ENCODE measurements at places on chromosomes 5 and 9.

- DNase-seq: no peak
- H3K27me3 ChIP-seq: no peaks in the 10 kb centered on the region
- peaks cover 19% of the 10 kb centered on the region for H3K4me1 ChIP-seq
- H3K27ac ChIP-seq: no peak overlapping the region
Observed at GRCh38 chr9:114409103-114409780, 21.5 kb upstream of the AKNA start.

- H3K4me1 ChIP-seq: peaks cover 4% of the 10 kb centered on the region
- H3K4me3 ChIP-seq: no peak overlapping the region
- no peak for DNase-seq
- peaks cover 9% of the 10 kb centered on the region for H3K36me3 ChIP-seq
Observed at GRCh38 chr5:39947657-39948056, 522.9 kb upstream of the DAB2 start.

GRCh38 chr5:56656846-56657726, 158.3 kb upstream of the MAP3K1 start:
- DNase-seq: no peak
- H3K27ac ChIP-seq: no peak overlapping the region
- H3K4me1 ChIP-seq: no peaks in the 10 kb centered on the region
- no peak overlapping the region for H3K4me3 ChIP-seq
- no peaks in the 10 kb centered on the region for H3K36me3 ChIP-seq
- peaks cover 8% of the 10 kb centered on the region for H3K27me3 ChIP-seq

- no peaks in the 10 kb centered on the region for H3K27me3 ChIP-seq
- H3K36me3 ChIP-seq: peaks cover 14% of the 10 kb centered on the region
- H3K4me3 ChIP-seq: no peak overlapping the region
- H3K4me1 ChIP-seq: peaks cover 7% of the 10 kb centered on the region
- DNase-seq: no peak
Observed at GRCh38 chr5:138910546-138911185, 35.5 kb upstream of the LRRTM2 start.

DNA sequence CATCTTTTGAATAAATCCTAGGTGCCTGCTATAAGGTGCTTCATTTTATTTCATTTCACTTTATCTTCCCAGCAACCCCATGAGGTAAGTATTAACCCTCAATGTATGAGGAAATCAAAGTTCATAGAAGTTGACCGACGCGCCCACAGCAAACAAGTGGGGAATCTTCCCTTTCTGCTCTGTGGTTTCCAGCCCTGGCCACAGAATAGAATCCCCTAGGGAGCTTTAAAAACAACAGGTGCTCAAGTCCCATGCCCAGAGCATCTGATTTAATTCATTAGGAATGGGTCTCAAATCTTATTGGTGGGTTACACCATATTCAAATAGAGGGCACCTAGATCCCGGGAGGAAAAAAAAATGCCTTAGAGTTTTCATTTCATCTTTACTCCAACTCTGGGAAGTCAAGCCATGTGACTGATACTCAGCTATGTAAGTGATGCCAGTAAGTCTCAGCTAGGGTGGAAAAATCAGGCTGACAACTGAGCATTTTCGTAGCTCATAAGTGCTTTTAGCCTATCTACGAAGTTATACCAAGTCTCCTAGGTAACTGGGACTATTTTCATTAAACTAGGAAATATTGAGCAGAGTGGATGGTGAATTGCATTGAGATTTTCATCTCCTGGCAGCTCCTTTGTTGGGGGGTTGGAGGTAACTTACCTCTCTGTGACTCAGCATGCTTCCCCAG, 353.4 kb upstream of the SLC30A5 start:
- no peak for DNase-seq
- H3K36me3 ChIP-seq: no peaks in the 10 kb centered on the region
- H3K4me3 ChIP-seq: no peak overlapping the region
- no peak overlapping the region for H3K27ac ChIP-seq

DNA sequence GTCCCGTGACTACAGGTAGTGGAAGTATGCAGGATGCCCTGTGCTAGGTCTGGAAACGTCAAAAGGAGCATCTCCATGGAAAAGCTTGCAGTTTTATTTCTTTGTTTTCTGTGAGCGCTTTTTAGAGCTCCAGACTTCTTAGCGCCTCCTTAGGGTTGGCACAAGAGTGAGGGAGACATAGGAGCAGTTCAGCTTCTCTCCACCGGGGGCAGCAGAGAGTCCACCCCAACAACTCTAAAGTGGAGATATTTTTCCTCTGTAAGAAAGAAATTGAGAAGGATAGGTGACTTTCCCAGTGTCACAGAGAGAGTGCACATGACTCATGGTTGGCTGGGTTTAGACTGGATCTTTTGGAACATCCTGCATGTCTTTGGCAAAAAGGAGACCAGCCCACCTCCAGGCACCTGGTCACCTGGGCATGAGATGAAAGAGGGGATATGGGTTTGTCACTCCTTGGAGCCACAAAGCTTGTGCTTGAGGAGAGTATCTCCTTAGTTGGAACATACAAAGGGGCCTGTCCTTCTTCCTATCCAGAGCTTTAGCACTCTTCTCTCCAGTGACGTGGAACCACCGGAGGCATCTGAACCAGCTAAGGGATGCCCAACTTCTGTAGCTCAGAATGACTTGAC, 637.7 kb downstream of the SEMA5A start:
- H3K4me1 ChIP-seq: no peaks in the 10 kb centered on the region
- no peak overlapping the region for H3K27ac ChIP-seq
- no peaks in the 10 kb centered on the region for H3K36me3 ChIP-seq
- H3K4me3 ChIP-seq: no peak overlapping the region
- DNase-seq: no peak
- H3K27me3 ChIP-seq: no peaks in the 10 kb centered on the region

DNA sequence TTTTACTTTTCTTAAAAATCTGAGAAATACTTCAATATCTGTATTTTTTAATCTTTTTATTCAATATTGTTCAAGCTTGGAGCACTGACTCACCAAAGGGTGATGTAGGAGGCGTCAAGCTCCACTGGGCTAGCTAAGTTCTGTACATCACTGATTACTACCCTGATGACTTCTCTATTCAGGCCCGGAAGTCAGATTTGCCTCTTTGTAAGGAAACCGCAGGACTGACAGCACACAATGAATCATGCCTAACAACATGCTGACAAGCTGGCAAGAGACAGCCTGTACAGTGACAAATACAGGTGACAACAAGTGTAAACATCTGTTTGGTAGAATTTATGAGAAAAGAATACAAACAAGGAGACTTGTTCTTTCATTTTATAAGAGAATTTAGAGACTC, 627.9 kb upstream of the RORB start:
- H3K27me3 ChIP-seq: peaks cover 6% of the 10 kb centered on the region
- no peak overlapping the region for H3K4me3 ChIP-seq
- H3K27ac ChIP-seq: peak overlapping the region; percentile 34
- H3K36me3 ChIP-seq: no peaks in the 10 kb centered on the region

GRCh38 chr9:761176-761792, 80.2 kb upstream of the DMRT1 start:
- H3K27me3 ChIP-seq: peaks cover 12% of the 10 kb centered on the region
- no peak overlapping the region for H3K4me3 ChIP-seq
- H3K27ac ChIP-seq: no peak overlapping the region
- no peak for DNase-seq
- H3K36me3 ChIP-seq: no peaks in the 10 kb centered on the region

DNA sequence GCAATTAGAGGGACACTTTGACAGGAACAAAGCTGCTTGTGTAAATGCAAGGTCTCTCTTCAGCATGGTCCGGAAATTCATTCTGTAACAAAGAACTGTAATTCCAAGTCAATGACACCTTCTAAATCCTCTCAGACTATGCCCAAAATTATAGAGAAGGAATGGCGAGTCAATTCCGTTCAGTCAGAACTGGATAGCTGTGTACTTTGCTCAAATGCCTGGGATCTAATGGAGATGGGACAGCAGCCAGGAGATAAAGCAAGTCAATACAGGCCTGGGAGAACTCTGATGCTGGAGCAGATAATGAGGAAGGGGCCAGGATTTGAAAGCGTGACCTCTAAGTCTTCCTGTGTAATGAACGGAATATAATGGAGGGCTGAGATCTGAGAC, 96.4 kb upstream of the SPRY4 start:
- DNase-seq: no peak
- H3K4me3 ChIP-seq: no peak overlapping the region
- peaks cover 34% of the 10 kb centered on the region for H3K4me1 ChIP-seq
- peaks cover 7% of the 10 kb centered on the region for H3K36me3 ChIP-seq
- H3K27ac ChIP-seq: no peak overlapping the region
- no peaks in the 10 kb centered on the region for H3K27me3 ChIP-seq

GRCh38 chr9:104027295-104027694, 66.8 kb upstream of the SMC2 start:
- H3K27me3 ChIP-seq: no peaks in the 10 kb centered on the region
- DNase-seq: no peak
- H3K4me3 ChIP-seq: no peak overlapping the region
- no peaks in the 10 kb centered on the region for H3K36me3 ChIP-seq

DNA sequence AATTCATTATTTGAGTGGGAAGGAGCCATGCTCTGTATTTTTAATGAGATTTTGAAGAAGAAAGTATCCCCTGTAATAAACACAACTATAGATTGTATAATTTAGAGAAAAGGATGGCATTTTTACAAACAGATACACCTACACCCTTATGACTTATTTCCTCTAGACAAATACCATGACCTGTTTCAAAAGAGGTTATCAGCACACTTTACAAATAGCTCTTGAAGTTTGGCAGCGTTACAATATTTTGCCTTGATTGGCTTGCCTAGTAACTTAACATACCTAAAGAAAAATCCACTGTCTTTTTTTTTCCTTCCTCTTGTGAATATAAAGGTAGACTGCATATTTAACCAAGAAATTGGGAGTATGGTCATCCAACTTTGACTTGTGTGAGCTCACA, 28.5 kb upstream of the CETN3 start:
- no peak overlapping the region for H3K4me3 ChIP-seq
- H3K27me3 ChIP-seq: peaks cover 6% of the 10 kb centered on the region
- no peaks in the 10 kb centered on the region for H3K4me1 ChIP-seq
- H3K36me3 ChIP-seq: no peaks in the 10 kb centered on the region

DNA sequence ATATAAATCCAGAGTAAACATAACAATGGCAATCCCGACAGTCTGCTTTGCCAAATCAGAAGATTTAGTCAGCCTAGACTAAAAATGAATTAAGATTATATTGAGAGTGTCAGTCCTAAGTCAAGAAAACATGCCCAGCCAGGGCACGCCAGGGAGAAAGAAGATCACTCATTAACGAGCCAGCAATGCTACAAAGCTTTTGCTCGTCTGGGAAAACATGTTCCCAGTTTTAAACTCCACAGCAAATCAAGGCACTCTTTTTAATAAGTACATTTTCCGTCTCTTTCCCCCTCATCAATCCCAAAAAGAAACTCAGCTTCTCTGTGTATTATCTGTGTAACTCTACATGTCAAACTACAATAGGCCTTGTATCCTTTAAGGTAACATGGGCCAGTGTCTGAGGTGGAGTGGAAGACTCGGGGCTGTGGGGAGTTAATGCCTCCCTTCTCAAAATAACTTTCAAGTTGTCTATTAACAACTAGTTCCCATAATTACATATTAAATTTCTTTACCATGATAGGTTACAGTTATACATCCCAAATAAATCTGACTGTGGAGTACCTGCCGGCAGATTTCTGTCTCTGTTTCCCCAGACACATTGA, 40.9 kb downstream of the NFIB start:
- H3K27ac ChIP-seq: no peak overlapping the region
- H3K36me3 ChIP-seq: no peaks in the 10 kb centered on the region
- no peak overlapping the region for H3K4me3 ChIP-seq

GRCh38 chr5:174191850-174192655, 146.5 kb downstream of the NSG2 start:
- H3K4me3 ChIP-seq: no peak overlapping the region
- DNase-seq: no peak
- H3K4me1 ChIP-seq: no peaks in the 10 kb centered on the region
- H3K27ac ChIP-seq: no peak overlapping the region

- peaks cover 2% of the 10 kb centered on the region for H3K27me3 ChIP-seq
- no peaks in the 10 kb centered on the region for H3K36me3 ChIP-seq
Observed at GRCh38 chr5:127934791-127935256, 148.7 kb upstream of the SLC12A2 start.

DNA sequence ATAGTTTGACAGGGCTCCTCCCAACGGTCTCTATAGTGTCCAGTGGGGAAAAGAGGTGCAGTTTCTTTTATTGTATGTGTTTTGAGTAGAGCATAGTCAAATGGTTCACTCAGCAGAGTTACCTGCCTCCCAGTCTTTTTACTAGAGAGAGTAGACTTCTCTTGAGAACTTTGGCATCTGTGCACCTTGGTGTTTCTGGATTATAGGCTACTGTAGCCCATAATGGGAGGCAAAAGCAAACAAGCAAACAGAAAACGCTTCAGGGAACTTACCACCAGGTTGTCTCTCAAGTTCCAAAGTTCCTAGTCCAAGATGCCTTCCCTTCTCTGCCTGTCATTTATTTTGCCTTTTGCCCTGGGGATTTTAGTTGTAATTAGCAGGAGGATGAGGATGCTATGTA, 26.2 kb downstream of the INVS start:
- no peak overlapping the region for H3K4me3 ChIP-seq
- peaks cover 6% of the 10 kb centered on the region for H3K4me1 ChIP-seq
- no peak overlapping the region for H3K27ac ChIP-seq
- no peaks in the 10 kb centered on the region for H3K36me3 ChIP-seq
- DNase-seq: no peak

DNA sequence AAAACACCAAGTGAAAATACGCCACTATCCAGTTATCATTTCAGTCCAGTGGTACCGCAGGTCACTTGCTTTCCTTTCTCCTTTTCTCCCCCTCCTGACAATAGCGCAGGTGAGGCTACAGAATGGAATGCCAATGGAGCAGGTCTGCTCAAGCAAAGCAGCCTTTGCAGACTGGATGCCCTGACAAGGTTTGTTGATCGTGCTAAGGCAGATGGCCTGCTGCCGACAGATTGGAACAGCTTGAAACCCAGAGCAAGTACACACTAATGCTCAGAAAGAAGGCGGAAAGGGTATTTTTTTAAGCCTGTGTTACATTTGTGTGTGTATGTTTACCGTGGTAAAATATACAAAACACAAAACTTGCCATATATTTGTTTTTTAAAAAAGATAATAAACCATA, 19.4 kb downstream of the SPACA9 start:
- no peak for DNase-seq
- no peak overlapping the region for H3K27ac ChIP-seq
- H3K27me3 ChIP-seq: no peaks in the 10 kb centered on the region

- no peak overlapping the region for H3K4me3 ChIP-seq
- no peaks in the 10 kb centered on the region for H3K36me3 ChIP-seq
- no peak overlapping the region for H3K27ac ChIP-seq
- H3K27me3 ChIP-seq: peaks cover 22% of the 10 kb centered on the region
- no peak for DNase-seq
Observed at GRCh38 chr9:6149315-6149714, 66.3 kb upstream of the IL33 start.

- H3K4me1 ChIP-seq: no peaks in the 10 kb centered on the region
- no peaks in the 10 kb centered on the region for H3K27me3 ChIP-seq
- no peak overlapping the region for H3K27ac ChIP-seq
- H3K4me3 ChIP-seq: no peak overlapping the region
- no peak for DNase-seq
- no peaks in the 10 kb centered on the region for H3K36me3 ChIP-seq
Observed at GRCh38 chr5:33611877-33612276, 171.1 kb downstream of the TARS1 start.

All from natural killer cell treated with Interleukin-12 subunit alpha and Interleukin-12 subunit beta and Interleukin-15 and Interleukin-18, amount 100 ng/mL, for 72 hours (primary cell).